Activated CD8-positive, alpha-beta memory T cell treated with anti-CD3 and anti-CD28 coated beads for 4 hours (primary cell): ENCODE measurements at places on chromosomes 2 and 18.

- DNase-seq, result no peak
These were observed 241.3 kb downstream of the PAX3 start for GRCh38 chr2:222057347-222058073.

- no peak for DNase-seq
These were observed 121.7 kb upstream of the B3GNT2 start for GRCh38 chr2:62074233-62074632.

DNA sequence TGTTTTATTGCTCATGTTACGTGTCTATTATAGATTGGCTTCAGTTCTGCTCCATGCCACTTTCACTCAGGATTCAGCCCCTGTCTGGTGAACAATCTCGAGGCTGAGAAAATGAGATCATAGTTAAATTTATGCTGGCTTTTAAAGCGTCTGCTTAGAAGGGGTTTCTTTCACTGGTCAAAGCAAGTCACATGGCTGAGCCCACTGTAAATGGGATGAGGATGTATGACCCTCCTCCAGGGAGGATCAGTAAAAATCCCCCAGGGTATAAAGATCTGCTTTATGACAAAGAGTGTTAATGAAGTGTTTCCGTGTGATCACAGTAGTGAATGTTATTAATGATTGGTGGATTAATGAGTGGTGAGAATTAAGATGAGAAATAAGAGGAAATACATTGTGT, 6.2 kb upstream of the PLCL1 start:
- DNase-seq, result no peak

DNA sequence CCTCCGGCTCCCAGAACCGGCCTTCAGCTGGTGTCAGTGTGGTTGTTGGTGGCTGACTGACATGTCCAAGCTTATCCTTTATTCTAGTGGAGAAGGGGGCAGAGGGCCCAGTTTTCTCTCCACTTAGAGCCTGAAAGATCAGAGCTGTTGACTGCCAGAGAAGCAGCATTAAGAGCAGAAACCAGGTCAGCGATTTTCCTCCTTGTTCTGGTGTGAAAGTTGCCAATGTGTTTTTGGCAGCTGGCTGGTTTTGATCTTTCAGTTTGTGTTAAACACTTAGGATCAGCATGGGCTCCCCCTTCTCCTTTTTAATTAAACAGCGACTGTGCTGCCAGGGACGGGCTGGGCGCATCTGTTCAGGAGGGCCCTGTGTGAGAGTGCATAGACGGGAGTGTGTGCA, 100.9 kb downstream of the ASAP2 start:
- no peak for DNase-seq

- no peak for DNase-seq
These were observed 376.2 kb downstream of the SETBP1 start for GRCh38 chr18:45056926-45057325.

GRCh38 chr2:223647258-223647952, 45.2 kb upstream of the SCG2 start:
- DNase-seq, result no peak
